ENCODE measurements at places on chromosomes 16 and 17. TPM values are rescaled to one million over a fixed set of nuclear protein-coding genes. Genes with fewer than 3 reads are reported as not detected.

GRCh38 chr16:47142821-47143676 is 696 bp downstream of the NETO2 start:
- H3K4me1 ChIP-seq: no peaks in the 10 kb centered on the region
- no peaks in the 10 kb centered on the region for H3K36me3 ChIP-seq
- H3K27ac ChIP-seq: peak overlapping the region; percentile 82
- DNase-seq: peak; percentile 45

GRCh38 chr17:29292071-29292991 is 1.6 kb downstream of the NUFIP2 start:
- peak overlapping the region; percentile 99 for H3K27ac ChIP-seq
- no peaks in the 10 kb centered on the region for H3K27me3 ChIP-seq
- H3K36me3 ChIP-seq: no peaks in the 10 kb centered on the region
- H3K4me3 ChIP-seq: peak overlapping the region; percentile 98
- peak; percentile 87 for DNase-seq
- peaks cover 38% of the 10 kb centered on the region for H3K4me1 ChIP-seq

OTOP2 gene
- total RNA-seq: 8.8 TPM

ABCA6 gene
- 56.3 TPM for total RNA-seq

DNA sequence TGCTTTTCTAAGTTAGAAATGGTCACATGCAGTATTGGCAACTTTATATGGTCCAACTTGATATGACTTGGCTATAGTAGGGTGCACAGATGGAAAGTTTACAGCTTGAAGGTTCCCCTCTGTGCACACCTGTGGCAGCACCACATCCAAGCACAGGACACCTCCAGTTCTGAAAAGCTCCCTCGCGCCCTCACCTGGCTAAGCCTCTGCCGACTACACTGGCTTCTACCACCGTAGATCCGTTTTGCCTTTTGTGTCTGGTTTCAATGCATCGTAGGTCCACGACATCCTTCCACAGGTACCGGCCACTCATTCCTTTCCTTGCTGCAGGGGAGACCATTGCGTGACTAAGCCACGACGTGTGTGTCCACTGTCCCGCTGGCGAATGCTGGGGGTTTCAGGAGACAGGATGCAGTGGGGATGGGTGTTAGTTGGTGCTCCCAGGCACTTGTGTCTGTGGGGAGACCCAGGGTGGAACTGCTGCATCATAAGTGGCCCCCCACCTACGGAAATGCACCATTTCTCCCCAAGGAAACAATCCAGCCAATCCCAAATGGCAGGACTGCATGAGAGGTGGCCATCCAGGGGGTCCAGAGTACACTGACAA is 4.9 kb upstream of the RASD1 start:
- no peak for DNase-seq
- no peaks in the 10 kb centered on the region for H3K36me3 ChIP-seq
- H3K27ac ChIP-seq: no peak overlapping the region
- H3K27me3 ChIP-seq: no peaks in the 10 kb centered on the region
- H3K4me1 ChIP-seq: peaks cover 10% of the 10 kb centered on the region

All from Peyer's patch (tissue), 4 donors.